ENCODE measurements at places on chromosomes 2 and 18.

DNA sequence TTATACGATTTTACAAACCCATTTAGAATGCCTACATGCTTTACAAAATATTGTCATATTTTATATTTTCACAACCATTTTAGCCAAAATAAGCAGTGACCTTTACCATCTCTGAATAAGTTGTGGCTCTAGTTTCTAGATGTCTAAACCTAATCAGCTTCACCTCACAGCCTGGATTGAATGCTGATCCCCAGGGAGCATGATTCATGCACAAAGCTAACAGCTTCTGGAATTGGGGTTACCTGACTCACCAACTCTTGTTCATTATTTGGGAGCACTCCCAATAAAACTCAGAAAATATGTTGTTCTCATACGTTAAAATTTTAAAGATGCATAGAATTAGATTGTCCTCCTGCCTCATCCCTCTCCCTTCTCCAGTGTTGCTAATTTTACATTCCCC lies 611.7 kb upstream of the NETO1 start:
- DNase-seq, result no peak

- DNase-seq, result no peak
These were observed 58.3 kb downstream of the FEZ2 start for GRCh38 chr2:36539631-36540030.

DNA sequence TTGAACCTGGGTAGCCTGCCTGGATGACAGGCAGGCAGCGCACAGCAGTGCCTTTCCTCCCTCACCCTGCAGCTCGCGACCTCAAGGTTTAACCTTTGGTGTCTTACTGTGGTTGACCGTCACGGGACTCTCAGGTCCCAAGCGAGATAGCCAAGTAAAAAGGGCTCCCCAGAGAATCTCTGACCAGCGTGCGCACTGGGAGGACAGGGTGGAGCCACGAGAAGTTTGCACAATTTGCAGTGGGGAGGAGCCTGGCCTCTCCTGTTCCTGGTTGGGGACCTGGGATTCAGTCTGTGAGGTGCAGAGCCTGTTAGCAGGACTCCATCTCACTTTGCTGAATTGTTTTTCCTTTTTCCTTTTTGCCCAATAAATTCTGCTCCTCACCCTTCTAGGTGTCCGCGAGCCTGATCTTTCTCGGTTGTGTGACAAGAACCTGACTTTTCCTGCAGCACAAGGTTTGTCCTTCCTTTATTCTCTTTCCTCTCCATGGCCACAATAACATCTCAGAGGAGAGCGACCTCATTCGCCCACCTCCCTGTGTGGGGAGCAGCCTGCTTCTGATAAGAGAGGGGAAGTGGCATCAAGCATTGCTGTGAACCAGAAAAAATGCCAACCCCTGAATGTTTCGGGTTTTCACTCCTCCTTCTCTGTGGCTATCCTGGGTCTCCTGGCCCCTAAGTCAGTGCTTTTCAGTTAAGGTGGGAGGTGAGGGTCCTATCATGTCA lies 36.2 kb downstream of the POU3F3 start:
- no peak for DNase-seq

DNA sequence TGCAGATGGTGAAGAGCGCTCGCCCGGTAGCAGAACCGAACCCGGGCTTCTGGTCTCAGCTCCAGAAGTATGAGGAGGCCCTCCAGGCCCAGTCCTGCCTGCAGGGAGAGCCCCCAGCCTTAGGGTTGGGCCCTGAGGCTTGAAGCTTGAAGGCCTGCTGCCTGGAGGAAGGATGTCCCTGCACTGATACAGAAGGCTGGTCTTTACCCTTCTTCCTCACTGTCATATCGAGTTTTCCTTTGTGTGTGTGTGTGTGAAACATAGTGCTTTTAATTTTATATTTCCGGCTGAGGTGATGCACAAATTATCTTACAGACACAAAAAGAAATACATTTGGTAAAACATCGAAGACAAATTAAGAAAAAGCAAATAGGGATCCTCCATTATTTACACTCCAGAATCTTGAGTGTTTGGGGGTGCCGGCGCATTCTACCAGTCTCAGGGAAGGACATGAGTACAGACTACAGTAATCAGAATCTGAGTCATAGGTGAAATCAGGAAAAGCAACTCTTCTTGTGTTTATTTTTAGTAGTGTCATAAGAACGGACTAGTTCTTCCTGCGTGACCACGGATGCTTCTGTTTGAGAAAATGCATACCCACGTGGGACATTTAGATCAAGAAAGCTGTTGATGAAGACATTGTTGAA lies 1.3 kb downstream of the DUSP28 start:
- DNase-seq, result no peak

- DNase-seq, result no peak
These were observed 10.8 kb upstream of the MAPRE2 start for GRCh38 chr18:35030277-35030989.

DNA sequence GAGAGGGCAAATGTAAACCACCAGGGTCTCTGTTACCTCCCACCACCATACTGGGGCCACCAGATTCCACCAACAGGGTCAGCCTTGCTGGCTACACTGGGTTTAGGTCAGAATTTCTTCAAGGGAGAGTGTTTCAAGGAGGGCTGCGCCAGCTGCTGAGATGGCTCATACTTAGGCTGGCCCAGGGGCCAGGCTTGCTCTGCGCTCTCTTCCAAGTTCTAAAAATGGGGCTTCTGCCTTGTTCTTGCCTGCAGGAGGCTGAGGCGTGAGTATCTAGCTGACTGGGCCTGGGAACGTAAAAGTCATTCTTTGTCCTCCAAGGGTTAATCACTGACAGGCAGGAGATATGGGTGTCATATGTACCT lies 28.1 kb downstream of the MRPL33 start:
- peak; percentile 73 for DNase-seq

DNA sequence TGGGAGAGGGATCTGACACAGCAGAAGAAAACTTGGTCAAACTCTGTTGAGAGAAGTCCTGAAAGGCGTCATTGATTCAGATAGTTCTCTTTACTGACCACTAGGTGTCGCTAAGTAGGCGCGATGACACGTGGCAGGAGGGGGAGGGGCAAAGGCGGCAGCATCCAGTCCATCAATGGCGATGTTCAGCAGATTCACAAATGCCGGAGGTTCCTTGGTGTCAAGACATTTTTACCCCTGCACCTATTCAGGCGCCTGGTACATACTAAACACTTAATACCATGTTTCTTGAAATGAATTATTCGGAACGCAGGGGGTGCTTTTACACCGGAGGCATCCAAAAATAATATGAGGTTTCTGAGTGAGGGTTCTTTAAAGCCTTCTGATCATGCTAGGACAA lies 3.0 kb upstream of the PLEK start:
- DNase-seq, result peak; percentile 78

GRCh38 chr2:27264753-27265535 lies 2.1 kb upstream of the SLC30A3 start:
- DNase-seq, result peak; percentile 89

DNA sequence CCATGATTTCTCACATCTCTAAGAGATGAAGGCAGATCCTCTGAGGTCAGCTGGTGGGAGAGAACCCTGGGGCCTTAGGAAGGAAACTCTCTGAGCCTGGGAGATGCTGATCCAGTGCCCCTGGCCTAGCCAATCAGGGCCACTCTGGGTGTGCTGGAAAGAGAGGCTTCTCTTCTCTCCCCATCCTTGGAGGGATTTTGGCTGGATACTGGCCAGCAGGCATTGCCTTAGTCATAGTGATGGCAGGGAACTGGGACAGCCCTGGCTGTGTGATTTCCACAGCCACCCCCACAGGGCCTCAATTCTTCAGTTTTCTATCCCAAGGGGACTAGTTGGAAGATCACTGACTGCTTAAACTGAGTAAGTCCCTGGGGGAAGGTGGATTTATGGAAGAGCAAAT lies 26.6 kb upstream of the PLB1 start:
- peak; percentile 44 for DNase-seq

GRCh38 chr2:284896-285492 lies 2.9 kb downstream of the ALKAL2 start:
- no peak for DNase-seq

- DNase-seq, result no peak
These were observed 37.1 kb downstream of the RNF152 start for GRCh38 chr18:61855449-61856378.

DNA sequence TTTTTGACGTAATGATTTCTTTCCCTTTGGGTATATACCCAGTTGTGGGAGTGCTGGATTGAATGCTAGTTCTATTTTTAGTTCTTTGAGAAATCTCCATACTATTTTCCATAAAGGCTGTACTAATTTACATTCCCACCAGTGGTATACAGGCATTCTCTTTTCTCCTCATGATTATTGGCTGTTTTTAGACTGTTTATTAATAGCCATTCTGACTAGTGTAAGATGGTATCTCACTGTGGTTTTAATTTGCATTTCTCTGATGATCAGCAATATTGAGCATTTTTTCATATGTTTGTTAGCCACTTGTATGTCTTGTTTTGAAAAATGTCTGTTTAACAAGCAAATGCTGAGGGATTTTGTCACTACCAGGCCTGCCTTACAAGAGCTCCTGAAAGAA lies 9.2 kb upstream of the CD28 start:
- no peak for DNase-seq

Data from urothelium cell line (cell line).